ENCODE measurements at places on chromosomes 5 and 9.

- DNase-seq: no peak
Measured at GRCh38 chr9:34589636-34590380, at the start of gene CNTFR. CNTFR (minus strand) TSS chr9:34589724; CDS start chr9:34568981, 20,743 bp downstream.

DNA sequence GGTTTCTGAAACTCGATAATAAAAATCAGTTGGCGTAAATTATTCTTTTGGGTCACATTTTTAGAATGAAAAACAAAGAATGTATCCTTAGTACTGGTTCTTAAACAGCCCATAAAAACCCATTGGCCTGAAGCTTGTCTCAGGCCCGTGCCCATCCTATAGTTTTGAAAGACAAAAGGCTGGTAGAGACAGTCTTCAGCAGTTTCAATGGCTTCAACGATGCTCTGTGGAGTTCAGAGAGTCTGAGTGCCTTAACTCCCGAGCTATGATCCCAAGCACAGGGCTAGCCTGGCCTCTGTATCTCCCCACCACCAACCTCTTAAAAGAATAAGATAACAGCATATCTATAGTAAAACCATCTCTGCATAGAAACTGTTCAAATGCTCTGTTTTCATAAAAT is 595.0 kb downstream of the CDH12 start:
- no peak for DNase-seq

DNA sequence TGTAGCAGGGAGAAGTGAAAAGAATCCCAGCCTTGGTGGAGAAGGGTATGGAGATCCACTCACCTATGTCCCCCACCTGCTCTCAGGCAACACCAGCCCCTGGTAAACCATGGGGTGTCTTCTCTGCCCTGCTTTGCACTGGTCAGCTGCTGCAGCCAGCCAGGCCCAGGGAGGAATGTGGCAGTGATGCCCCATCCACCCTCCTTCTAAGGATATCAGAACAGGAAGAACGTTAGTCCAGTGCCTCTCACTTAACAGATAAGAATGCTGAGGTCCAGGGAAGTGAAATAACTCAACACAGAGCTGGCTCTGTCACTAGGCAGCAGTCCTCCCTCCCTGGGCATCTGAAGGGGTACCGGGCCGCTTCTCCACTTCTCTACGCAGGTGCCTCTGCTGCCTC is 9.7 kb upstream of the PPIC start:
- DNase-seq: no peak

DNA sequence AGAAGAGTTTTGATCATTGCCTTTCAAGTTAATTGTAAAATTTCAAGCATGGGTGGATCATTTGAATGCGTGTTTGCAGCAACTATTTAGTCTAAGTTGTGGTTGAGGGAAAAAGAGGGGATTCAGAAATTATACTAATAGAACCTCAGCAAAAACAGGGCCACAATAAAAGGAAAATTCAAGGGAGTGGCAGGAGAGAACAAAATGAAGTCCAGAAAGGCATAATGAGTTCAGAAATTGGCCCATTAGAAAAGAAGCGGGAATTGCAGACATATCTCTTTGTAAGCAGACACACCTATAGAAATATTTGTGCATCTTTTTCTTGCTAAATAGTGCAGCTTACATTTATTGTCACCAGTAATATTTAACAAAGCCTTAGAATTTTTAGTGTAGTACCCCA is 960.0 kb downstream of the CDH12 start:
- DNase-seq: no peak

DNA sequence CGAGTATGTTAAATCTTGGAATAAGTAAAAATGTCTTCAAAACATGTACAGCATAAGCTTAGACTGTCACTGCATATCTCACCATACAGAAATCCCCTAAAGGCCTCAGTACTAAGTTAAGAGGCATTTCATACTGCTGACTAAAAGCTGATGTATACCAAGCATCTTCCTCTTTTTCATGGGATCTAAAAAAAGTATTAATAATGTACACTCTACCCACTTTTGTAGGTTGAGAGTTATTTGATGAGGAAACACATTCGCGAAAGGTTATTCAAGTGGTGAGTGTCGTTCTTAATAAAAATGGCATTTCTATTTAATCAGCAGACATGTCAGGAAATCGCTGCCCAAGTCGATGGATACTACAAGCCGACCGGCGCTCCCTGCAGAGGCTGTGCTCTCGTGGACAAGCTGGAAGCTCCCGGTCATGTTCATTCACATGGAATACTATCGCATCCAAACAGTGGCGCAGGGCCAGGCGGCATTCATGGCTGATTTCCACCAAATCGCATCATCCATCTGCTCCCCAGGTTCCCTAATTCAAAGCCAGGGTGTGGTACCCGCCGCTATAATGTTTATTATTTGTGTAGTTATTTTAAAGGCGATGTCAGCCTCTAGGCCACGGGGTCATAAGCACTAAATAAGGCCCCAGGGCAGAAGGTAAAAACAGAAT is 724 bp downstream of the SGTB start:
- DNase-seq: no peak

- no peak for DNase-seq
Measured at GRCh38 chr9:9214066-9214465, 1398.7 kb downstream of the PTPRD start.

- no peak for DNase-seq
Measured at GRCh38 chr5:178241231-178241663, 8.6 kb upstream of the PHYKPL start.

DNA sequence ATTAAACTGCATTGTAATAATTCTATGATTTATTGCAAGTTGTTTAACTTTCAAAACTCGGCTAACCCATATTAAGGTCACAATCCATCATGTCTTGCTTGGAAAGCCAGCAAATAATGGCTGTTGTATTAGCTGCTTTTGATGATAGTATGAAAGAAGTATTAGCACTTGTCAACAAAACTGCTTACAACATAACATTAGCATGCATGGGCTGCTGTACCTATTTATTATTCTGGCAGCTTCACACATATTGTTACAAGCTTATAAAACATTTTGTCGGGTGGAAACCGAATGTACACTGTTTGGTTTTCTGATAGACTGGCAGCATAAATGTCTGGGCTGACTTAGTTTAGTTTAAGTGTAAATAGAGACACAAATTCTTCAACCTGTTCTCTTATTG is 378.3 kb downstream of the KIAA0825 start:
- DNase-seq: no peak

DNA sequence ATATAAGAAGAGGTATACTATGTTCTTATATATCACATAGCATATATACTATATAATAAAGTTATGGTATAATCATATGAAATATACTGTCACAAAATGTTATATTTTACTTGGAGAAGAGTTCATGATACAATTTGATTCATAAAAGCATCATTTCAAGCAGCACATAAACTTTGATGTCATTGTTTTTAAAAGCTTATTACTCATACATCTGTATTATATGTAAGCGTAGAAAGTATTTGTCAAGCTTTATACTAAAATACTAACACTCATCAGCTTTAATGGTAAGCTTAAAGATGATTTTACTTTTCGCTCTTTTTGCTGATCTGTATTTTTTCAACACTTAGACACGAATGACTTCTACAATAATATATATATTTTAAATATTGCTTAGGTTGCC is 34.0 kb upstream of the ZNF618 start:
- DNase-seq: no peak

- no peak for DNase-seq
Measured at GRCh38 chr9:84573083-84573482, 96.4 kb upstream of the NTRK2 start.

GRCh38 chr5:178453224-178453623 is 137.0 kb downstream of the COL23A1 start:
- DNase-seq: no peak

- no peak for DNase-seq
Measured at GRCh38 chr9:90020276-90020871, 415.6 kb downstream of the GADD45G start.

DNA sequence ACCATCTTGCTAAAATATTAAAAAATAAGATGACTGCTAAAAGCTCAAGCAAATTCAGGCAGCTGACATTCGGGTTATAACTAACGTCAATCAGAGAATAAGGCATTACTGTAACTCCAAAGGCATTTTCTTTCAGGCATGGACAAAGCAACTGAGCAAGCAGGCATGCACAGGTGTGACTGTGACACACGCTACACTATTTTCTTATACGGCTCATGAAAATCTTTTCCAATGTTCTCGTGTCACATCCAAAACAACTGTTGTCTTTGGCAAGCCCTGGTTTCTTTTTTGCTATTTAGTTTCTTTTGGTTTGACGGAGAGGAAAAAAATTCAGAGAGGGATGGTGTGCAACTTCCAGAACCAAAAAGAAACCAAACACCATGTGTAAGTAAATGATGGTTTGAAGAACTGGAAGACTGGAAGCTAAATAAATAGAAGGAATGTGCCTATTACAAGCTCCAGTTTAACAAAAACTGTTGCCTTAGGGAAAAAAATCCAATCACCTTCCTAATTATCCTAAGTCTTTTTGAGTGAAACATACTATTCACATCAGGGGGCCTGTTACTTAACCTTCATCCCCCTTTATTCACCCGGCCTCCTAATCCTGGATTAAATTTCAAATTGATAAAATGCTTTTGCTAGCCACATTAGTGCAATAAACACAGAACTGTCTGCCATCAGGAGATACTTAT is 277.6 kb downstream of the PSAT1 start:
- no peak for DNase-seq

DNA sequence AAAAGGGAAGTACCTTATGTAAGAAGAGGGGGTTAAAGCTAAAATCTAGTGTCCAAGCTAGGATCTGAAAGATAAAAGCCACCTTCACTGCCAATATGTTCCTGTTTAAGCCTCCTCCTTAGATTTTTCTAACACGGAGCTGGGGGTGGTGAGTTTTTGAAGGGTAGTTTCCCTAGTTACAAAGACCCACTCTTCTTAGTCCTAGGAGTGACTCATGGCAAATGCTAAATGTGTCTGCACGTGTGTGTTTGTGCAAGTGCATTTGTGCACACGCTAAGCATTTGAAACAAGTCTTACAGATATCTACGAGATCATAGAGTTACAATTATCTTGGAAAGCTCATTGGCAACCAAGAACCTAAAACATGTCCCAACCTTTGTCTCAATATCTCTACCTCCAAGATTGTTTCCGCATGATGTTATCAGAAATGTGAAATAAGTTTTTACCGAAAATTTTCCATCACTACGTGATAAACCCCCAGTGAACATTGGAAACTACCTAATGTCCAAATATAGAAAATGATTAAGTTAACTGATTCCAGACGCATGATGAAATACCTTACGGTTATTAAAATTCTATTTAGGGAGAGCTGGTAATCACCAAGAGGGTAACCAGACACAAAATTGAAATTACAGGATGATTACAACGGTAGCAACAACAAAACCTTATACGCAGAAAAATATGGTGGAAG is 78.0 kb upstream of the HRH2 start:
- DNase-seq: no peak

DNA sequence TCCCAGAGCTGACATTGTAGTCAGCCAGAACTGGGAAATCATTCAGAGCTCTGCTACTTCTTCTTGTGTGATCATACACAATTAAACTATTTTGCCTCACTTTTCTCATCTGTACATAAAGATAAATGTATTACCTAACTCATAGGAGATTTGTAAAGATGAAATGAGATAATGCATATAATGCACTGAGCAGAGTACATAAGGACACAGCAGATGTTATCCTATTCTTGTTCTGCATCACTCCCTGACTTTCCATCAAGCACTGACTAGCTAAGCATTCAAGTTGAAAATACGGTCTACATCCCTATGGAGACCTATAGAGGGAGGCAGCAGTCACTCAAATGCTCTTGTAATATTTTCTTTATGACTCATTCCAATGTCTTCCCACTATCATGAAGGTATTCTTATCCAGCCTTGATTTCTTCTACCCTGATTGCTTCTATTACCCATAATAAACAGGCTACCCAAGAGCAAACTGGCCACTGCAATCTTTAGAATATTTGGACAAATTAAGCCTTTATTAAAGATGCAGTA is 16.3 kb upstream of the PRR16 start:
- DNase-seq: no peak

GRCh38 chr9:136963751-136964150 is 11.7 kb downstream of the LCN12 start:
- DNase-seq: no peak

GRCh38 chr5:60092671-60093422 is 199.3 kb upstream of the PDE4D start:
- no peak for DNase-seq

- no peak for DNase-seq
Measured at GRCh38 chr9:134348404-134349155, 22.3 kb downstream of the RXRA start.

DNA sequence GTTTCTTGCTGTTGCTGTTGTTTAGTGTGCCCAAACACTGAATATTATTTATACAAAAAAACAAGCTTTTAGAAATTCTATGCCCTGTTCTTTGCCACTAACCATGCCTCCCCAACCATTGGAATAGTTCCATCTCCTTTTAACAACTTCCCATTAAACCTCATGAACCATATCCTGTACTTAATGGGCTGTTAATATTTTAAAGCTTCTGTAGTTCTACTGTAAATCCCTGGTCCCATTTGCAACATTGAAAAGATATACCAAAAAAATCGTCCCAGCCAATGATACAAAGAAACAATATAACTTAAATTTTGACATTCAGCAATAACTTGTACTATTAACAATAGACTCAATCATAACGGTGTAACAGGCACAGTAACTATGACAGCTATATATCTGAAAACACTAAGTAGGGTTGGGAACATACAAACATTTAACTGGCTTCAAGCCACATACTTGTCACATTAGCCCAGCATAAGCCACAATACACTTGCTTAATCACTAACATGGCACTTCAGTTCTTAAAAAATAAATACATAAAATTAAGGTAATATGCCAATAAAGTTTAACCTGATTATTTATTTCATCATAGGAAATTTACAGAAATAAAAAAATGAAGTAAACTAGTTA is 86.1 kb downstream of the ADAMTS6 start:
- DNase-seq: no peak

- no peak for DNase-seq
Measured at GRCh38 chr5:140186267-140186671, 11.3 kb downstream of the CYSTM1 start.

- DNase-seq: no peak
Measured at GRCh38 chr5:161676103-161676502, 9.4 kb upstream of the GABRA6 start.

DNA sequence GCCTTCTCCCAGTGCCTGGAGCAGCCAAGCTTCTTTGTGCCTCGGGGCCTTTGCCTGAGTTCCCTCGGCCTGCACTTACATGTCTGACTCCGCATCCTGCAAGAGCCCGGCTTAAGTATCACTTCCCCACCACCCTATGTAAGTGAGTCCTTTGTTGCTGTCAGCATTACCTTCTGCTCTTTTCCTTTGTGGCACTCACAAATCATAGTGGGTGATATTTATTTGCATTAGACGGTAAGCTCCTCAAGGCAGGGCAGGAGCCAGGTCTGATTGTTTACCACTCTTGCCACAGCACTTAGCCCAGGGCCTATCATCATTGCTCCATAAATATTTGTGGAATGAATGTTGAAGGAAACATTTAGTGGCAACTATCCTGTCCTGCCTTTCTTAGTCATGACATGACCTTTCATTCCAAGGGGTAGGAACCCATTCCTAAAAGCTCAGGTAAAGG is 4.8 kb downstream of the GM2A start:
- DNase-seq: no peak

- no peak for DNase-seq
Measured at GRCh38 chr9:138100711-138101350, 223.2 kb downstream of the CACNA1B start.
